Upper lobe of right lung (tissue), 1 donor: ENCODE measurements at places on chromosomes 6 and 20. TPM values are rescaled to one million over a fixed set of nuclear protein-coding genes. Genes with fewer than 3 reads are reported as not detected.

GRCh38 chr6:7156643-7157278, 49.0 kb downstream of the RREB1 start:
- DNase-seq = no peak

- no peak for DNase-seq
Observed at GRCh38 chr6:127397729-127398630, 54.6 kb upstream of the ECHDC1 start.

DNA sequence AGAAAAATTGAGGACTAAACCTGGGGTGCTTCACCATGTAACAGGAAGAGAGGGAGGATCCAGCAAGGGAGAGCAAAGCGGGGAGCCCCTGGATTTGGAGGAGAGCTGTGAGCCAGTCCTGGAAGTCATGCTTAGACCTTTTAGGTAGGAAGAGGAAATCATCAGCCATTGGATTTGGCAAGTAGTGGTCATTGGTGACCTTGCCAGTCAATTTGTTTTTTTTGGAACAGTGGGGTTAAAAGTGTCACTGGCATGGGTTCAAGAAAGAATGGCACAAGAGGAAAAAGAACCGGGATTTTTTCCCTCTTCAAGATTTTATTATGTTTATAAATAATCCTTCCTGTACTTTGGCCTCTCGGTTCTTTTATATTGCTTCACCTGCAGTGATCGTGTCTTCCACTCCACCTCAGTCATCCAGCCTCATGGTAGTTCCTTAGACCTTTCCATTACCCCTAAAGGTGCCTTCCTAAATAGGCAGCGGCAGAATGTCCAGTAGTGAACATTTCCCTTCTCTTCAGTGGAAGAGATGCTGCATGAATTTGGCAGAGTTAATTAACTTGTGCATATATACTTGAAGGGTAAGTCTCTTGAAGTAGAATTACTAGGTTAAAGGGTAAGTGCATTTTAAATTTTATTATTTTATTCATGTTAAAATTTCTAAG, 124.7 kb downstream of the QKI start:
- DNase-seq = no peak

DNA sequence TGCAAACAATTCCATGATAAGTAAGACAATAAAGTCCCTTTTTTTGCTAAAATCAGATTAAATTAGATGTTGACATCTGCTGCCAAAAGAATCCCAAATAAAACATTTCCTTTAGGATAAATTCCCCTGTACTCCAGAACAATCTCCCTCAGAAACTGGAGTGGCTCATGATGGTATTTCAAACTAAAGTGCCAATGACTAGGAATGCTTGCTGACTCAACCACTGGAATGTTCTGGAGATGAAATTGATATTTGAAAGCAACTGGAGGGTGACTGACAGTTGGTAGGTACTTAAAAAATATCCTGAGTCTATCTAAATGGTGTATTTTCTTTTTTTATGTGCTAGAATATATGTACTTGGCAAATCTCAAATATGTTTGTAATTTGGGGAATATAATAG, 350.1 kb upstream of the TSHZ2 start:
- DNase-seq = no peak

The FANCE gene
- 10.4 TPM for total RNA-seq

The ISM1 gene
- 4.1 TPM for total RNA-seq

The PMEPA1 gene
- 49.1 TPM for total RNA-seq
